ENCODE measurements at places on chromosomes 16 and 17. TPM values are rescaled to one million over a fixed set of nuclear protein-coding genes. Genes with fewer than 3 reads are reported as not detected.

- peaks cover 14% of the 10 kb centered on the region for H3K27me3 ChIP-seq
- no peak for DNase-seq
- H3K27ac ChIP-seq: no peak overlapping the region
- no peak overlapping the region for H3K4me3 ChIP-seq
- no peaks in the 10 kb centered on the region for H3K36me3 ChIP-seq
These were observed 1.3 kb upstream of the ST6GALNAC2 start for GRCh38 chr17:76586741-76587487.

GRCh38 chr16:4679850-4680636 is 13.3 kb upstream of the NUDT16L1 start:
- no peaks in the 10 kb centered on the region for H3K27me3 ChIP-seq
- H3K27ac ChIP-seq: peak overlapping the region; percentile 88
- no peaks in the 10 kb centered on the region for H3K4me1 ChIP-seq

GRCh38 chr16:68351991-68352431 is 41.2 kb downstream of the PRMT7 start:
- peaks cover 40% of the 10 kb centered on the region for H3K36me3 ChIP-seq
- no peaks in the 10 kb centered on the region for H3K27me3 ChIP-seq
- DNase-seq: no peak

ZSCAN10 gene
- total RNA-seq: not detected

AOC2 gene
- 1.2 TPM for total RNA-seq
